CD4-positive, CD25-positive, alpha-beta regulatory T cell (primary cell): ENCODE measurements at places on chromosomes 11 and 22.

GRCh38 chr22:39122772-39123470 is 25.9 kb downstream of the APOBEC3H start:
- no peak for DNase-seq

DNA sequence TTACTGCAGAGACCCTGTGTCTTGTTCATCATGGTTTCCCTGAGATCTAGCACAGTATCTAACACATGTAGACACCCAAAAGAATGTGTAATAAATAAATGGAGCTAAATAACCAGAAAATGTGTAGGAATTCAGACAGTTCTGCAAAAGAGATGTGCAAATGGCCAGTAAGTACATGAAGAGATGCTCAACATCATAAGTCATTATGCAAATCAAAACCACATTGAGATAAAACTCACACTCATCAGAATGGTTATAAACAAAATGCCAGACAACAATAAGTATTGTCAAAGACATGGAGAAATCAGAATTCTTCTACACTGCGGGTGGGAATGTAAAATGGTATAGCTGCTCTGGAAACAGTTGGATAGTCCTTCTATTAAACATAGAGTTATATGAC is 88.5 kb downstream of the RBFOX2 start:
- no peak for DNase-seq

GRCh38 chr11:109769858-109770257 is 323.3 kb upstream of the ZC3H12C start:
- DNase-seq: no peak

GRCh38 chr11:68812526-68812925 is 29.2 kb downstream of the CPT1A start:
- no peak for DNase-seq

GRCh38 chr11:22190827-22191463 is 1.9 kb upstream of the ANO5 start:
- DNase-seq: no peak

DNA sequence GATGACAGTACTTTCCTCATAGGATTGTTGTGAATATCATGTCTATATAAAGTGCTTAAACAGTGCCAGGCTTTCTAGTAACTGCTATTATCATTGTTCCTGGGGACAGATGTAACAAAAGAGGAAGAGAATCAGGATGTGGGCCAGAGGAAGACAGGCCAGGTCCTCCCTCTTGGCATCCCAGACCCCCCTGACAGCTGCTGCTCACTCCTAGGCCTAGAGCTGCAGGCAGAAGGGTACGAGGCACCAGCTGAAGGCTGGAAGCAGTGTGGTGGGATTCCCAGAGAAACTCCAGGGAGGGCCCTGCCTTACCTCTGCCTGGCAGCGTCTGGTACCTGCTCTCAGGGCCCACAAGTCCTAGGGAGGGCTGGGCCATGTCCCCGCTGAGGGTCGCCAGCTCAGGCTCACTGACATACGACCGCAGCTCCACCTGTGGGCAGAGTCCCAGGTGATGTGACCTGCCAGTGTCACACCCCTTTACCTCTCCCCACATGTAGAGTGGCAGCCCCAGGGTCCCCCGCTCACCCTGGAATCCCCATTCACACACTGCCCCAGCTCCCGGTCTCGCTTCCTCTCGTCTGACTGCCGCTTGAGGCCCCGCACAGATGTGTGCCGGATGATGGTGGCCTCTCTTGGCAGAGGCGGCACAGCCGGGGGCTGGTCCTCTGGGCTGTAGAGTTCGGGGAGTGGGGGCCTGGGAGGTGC is 52.2 kb downstream of the C11orf58 start:
- no peak for DNase-seq

DNA sequence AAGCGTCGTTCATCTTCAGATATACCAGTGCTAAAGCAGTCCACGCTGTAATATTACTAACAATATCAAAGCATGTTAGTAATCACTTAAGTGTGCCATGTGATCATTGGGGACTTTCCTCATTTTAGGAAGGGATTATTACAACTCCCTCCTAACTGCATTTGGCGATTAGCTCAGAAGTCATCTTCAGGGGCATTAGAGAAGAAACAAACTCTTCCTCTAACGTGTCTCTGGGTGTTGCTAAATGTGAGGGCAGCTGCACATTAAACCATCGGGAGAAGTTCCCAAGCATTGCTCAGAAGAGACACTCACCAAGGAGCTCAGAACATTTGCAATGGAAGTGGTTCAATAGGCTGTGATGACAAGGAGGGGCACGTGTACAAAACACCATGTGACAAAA is 17.2 kb downstream of the TESMIN start:
- DNase-seq: no peak

- DNase-seq: no peak
These were observed 143.7 kb downstream of the SNX19 start for GRCh38 chr11:130772266-130773227.

DNA sequence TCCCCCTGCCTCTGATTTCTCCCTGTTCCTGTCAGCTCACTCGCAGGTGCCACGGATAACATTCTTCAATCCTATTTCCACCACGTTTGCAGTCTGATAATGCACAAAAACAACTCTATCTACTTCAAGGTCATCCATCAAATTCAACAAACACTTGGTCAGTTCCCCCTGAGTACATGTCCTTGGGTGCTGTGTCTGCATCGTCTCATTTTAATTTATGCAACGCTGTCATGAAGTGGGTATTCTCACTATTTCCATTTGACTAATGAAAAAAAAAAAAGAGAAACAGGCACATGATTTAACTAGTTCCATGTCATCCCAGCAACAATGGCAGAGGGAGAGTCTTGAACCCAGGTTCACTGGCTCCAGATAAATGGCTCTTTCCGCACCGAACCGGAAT is 262.6 kb downstream of the LARGE1 start:
- DNase-seq: no peak

- DNase-seq: no peak
These were observed 25.2 kb downstream of the HORMAD2 start for GRCh38 chr22:30105483-30105882.

DNA sequence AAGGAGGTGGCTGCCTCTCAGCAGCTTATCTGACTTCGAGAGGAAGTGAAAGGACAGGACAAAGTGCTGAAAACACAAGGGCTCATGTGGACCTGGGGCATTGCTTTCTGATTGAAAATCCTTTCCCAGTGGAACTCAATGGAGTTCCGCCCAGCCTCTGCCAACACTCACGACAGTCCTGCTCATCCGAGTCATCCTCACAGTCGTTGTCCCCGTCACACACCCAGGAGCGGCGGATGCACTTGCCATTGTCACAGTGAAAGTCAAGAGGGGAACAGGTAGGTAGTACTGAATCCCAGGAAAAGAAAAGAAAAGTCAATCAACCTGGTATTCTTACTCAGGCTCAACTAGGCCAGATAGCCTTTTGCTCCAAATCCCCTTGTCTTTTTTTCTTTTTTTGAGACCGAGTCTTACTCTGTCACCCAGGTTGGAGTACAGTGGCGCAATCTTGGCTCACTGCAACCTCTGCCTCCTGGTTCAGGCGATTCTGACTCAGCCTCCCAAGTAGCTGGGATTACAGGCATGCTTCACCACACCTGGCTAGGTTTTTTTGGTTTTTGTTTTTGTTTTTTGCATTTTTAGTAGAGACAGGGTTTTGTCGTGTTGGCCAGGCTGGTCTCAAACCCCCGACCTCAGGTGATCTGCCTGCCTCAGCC is 18.1 kb downstream of the LRP4 start:
- no peak for DNase-seq

DNA sequence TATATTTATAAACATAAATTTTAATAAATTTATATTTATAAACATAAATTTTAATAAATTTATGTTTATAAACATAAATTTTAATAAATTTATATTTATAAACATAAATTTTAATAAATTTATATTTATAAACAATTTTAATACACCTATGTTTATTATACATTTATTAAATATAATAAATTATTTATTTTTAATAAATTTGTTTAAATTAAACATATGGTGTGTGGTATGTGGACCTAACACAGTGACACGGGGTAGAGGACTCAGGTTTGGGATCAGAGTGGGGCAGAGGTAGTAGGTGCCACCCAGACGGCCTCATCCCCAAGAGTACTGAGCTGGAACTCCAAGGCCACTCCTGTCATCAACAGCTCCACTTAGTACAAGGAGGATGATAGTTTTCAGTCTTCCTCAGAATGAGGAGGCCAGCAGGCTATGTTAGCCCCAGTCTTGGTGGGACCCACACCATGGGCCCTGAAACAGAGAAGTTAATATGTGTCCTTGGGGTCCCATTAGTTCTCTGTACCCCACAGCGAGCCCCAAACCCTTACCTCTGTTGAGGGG is 46.7 kb upstream of the BID start:
- DNase-seq: no peak

GRCh38 chr11:109845437-109845836 is 247.8 kb upstream of the ZC3H12C start:
- DNase-seq: no peak

GRCh38 chr11:4551346-4551979 is 6.5 kb downstream of the OR52M1 start:
- DNase-seq: no peak

- no peak for DNase-seq
These were observed 15.1 kb downstream of the SYNGR1 start for GRCh38 chr22:39364714-39365491.

- DNase-seq: peak; percentile 32
These were observed 1.7 kb upstream of the CBX6 start for GRCh38 chr22:38873469-38874411.

DNA sequence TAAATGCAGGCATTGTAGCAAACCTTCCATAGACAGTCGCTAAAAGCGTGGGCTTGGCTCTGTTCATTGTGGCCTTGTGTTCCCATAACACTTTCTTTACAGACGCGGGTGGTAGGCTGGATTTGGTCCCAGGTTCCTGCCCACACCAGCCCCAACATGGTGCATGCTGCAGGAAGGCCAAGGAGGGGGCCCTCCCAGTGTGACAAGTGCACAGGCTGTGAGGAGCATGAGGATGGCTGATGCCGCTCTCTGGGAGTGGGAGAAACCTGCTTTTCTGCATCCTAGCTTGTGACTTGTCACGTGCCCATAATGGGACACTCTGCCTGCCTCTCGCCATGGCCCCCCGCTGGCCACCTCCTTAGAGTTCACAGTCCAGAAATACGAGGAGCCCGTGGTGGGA is 161.8 kb upstream of the B3GAT1 start:
- no peak for DNase-seq

DNA sequence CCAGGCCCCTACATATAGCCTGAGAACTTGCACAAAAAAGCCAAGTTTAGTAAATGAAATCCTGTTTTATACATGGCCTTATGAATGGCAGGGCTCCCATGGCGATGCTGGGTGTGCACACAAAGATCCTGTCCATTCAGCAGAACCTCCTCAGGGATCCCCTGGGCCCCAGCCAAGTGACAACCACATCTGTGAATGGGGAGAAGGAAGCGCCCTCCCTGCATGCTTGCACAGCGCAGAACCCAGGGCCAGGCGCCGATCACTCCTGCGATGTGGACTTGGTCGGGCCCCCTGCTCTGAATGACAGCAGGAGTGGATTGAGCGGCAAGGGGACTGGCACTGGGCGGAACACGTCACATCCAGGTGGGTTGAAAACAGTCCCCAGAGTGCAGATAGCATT is 4.5 kb upstream of the CDC42EP2 start:
- no peak for DNase-seq

DNA sequence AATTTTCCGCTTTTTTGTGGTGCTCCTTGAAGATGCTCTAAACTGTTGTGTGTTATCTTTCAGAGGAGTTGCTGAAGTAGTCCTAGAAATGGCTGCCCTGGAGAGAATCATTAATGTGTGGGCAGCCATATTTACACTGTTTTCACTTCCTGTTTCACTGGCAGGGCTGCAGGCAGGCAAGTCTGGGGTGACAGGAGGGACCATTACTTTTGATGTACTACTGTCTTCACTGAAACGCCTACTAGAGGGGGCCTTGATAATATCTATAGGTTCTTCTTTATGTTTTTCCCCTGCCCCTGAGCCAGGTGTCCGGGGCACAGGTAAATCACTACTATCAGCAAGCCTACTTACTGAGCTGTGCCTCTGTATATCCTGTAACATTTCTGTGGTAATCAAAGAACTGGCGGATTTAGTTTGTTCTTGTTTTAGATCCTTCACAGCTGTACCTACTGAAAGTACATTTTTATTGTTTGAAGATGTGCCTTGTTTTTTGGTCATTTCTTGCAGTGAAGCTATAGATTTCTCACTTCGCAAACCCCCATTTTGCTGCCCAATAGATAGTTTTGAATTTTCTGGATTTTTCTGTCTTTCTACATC is 39.7 kb downstream of the ACAT1 start:
- peak; percentile 47 for DNase-seq

- no peak for DNase-seq
These were observed 23.5 kb downstream of the UBE2L3 start for GRCh38 chr22:21590809-21591641.

DNA sequence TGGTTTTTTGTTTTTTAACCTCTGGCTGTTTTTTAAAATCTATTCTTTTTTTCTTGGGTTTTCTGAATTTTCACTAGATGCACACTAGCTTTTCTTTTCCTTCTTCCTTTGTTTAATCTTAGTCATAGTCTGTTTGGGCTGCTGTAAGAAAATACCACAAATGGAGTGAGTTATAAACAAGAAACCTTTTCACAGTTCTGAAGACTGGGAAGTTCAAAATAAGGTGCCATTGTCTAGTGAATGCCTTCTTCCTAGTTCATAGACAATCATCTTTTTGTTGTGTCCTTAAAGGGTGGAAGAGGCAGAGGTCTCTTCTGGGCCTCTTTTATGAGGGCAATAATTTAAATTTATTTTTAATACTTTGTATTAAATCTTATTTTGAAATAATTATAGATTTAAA is 532.9 kb upstream of the ANO5 start:
- DNase-seq: no peak

DNA sequence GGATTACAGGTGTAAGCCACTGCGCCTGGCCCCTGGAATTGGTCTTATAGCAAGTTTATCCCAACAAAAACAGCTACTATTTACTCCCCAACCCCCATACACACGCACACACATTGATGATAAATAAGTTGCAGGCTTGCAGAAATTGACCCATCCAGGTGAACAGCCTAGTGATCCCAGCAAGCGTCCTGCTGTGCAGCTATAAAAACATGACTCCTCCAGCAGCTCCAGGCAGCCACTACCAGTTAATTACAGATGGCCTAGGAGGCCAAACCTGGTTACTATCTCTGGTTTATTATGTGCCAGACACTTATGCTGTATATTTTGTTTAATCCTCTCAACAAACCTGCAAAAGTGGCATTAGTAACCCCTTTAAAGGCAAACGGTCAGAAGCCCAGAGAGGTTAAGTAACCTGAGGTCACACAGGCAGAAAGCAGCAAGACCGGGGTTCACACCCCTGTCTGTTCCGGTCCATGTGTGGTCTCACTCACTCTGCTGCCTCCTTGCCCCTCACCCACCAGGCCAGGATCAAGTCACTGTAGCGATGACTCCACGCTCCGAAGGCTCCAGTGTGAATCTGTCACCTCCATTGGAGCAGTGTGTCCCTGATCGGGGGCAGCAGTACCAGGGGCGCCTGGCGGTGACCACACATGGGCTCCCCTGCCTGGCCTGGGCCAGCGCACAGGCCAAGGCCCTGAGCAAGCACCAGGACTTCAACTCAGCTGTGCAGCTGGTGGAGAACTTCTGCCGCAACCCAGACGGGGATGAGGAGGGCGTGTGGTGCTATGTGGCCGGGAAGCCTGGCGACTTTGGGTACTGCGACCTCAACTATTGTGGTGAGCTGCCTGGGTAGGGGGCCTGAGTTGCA is 6.6 kb downstream of the F2 start:
- DNase-seq: no peak

- no peak for DNase-seq
These were observed 7.4 kb downstream of the SLC25A45 start for GRCh38 chr11:65375012-65375411.

- no peak for DNase-seq
These were observed 5.1 kb downstream of the ABCC8 start for GRCh38 chr11:17471501-17471900.
